ENCODE measurements at places on chromosomes 1 and 21. TPM values are rescaled to one million over a fixed set of nuclear protein-coding genes. Genes with fewer than 3 reads are reported as not detected.

Gene LHX8
- total RNA-seq = not detected

Gene VCAM1
- 0.07 TPM for total RNA-seq

- H3K4me1 ChIP-seq = no peaks in the 10 kb centered on the region
- H3K36me3 ChIP-seq = peaks cover 8% of the 10 kb centered on the region
- no peaks in the 10 kb centered on the region for H3K27me3 ChIP-seq
- DNase-seq = no peak
These were observed 397.8 kb upstream of the USP24 start for GRCh38 chr1:55612988-55613387.

- no peaks in the 10 kb centered on the region for H3K27me3 ChIP-seq
- no peak overlapping the region for H3K27ac ChIP-seq
- H3K4me1 ChIP-seq = no peaks in the 10 kb centered on the region
- H3K36me3 ChIP-seq = no peaks in the 10 kb centered on the region
These were observed 4.2 kb downstream of the SPOCD1 start for GRCh38 chr1:31811605-31812004.

DNA sequence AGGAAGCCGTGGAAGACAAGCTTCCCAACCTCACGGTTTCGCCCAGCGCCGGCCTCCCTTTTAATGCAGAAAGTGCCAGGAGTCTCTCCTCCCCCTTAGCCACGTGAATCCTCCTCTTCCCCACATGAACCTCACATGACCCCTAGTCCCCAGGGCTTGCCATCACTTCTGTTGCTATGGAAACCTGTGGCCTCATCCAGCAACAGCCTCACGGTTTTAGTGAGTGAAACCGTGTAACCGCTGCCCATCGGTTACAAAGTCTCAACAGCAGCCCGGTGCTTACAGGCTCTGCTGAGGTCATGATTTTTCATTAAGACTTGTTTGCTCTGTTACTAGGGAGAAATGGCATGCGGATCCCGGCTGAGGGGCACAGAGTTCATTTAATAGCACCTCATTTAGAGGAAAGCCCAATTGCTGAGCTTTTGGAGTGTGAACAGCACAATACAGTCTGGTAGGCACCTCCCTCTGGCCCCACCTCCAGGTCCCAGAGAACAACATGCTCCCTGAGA is 143.2 kb upstream of the BACE2 start:
- no peak overlapping the region for H3K4me3 ChIP-seq
- no peaks in the 10 kb centered on the region for H3K27me3 ChIP-seq
- H3K4me1 ChIP-seq = no peaks in the 10 kb centered on the region
- no peaks in the 10 kb centered on the region for H3K36me3 ChIP-seq
- H3K27ac ChIP-seq = no peak overlapping the region

DNA sequence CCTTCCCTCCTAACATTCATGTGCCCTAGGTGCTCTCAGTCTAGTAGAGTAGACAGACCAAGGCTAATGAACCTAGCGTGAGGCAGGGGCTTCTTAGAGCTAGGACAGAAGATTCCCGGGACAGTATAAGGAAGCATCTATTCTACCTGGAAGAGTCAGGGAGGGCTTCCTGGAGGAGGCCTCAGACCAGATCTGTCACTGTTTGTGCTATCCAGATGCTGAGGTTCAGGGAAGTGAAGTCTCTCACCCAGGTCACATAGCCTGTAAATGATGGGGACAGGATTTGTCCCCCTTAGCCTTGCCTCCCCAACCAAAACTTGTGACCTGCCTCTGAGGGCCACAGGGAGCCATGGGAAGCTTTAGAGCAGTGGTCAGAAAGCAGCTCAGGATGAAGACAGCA is 20.7 kb downstream of the ACTL8 start:
- no peaks in the 10 kb centered on the region for H3K27me3 ChIP-seq
- no peak overlapping the region for H3K27ac ChIP-seq
- DNase-seq = no peak
- no peaks in the 10 kb centered on the region for H3K4me1 ChIP-seq

DNA sequence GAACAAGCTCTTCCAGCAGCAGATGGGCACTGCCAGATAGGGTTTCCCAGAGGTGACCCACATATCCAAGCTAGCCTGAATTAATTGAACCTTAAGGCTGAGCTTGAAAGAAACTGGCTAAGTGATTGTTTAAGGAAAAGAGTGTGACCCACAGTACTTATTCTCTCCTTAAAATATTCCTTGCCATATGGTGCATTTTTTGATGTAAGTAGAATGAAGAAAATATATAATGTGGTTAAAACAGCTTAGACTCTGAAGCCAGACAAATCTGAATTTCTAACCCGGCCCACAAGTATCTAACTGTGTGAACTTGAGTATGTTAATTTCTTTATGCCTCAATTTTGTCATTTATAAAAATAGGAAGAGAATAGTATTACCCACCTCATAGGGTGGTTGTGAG is 4.9 kb downstream of the PPP1R8 start:
- H3K4me3 ChIP-seq = no peak overlapping the region
- peaks cover 58% of the 10 kb centered on the region for H3K36me3 ChIP-seq
- H3K27me3 ChIP-seq = no peaks in the 10 kb centered on the region
- no peaks in the 10 kb centered on the region for H3K4me1 ChIP-seq

DNA sequence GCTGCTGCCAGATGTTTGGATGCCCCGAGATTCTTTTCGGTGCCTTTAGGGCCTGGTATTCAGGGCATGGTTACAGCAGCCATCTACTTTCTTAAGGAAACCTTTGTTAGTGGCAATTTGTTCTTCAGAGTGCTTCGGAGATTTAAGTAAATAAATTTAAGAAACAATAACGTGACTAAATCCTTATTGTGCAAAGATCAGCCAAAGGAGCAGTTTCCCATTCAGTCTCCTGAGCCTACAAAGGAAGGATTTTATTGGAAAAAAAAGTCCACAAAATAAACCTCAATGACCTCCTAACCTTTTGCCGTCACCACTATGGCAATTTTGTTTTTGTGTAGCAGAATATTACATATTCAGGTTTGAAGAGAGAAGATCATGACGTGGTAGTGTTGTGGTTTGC is 231.1 kb downstream of the PBX1 start:
- no peak overlapping the region for H3K4me3 ChIP-seq
- H3K36me3 ChIP-seq = peaks cover 29% of the 10 kb centered on the region
- no peak for DNase-seq
- H3K27ac ChIP-seq = no peak overlapping the region

GRCh38 chr1:160431571-160431970 is 31.2 kb downstream of the VANGL2 start:
- no peaks in the 10 kb centered on the region for H3K4me1 ChIP-seq
- no peak for DNase-seq
- H3K27ac ChIP-seq = no peak overlapping the region
- no peak overlapping the region for H3K4me3 ChIP-seq
- H3K27me3 ChIP-seq = no peaks in the 10 kb centered on the region

- no peak overlapping the region for H3K27ac ChIP-seq
- no peaks in the 10 kb centered on the region for H3K36me3 ChIP-seq
- no peaks in the 10 kb centered on the region for H3K4me1 ChIP-seq
- DNase-seq = no peak
- H3K4me3 ChIP-seq = no peak overlapping the region
- H3K27me3 ChIP-seq = no peaks in the 10 kb centered on the region
These were observed 20.4 kb upstream of the SMAP2 start for GRCh38 chr1:40353082-40353481.

- no peaks in the 10 kb centered on the region for H3K4me1 ChIP-seq
- H3K27ac ChIP-seq = no peak overlapping the region
- peaks cover 31% of the 10 kb centered on the region for H3K36me3 ChIP-seq
- DNase-seq = no peak
- no peak overlapping the region for H3K4me3 ChIP-seq
These were observed 14.5 kb upstream of the TARS2 start for GRCh38 chr1:150472601-150473200.

- DNase-seq = no peak
- no peaks in the 10 kb centered on the region for H3K27me3 ChIP-seq
- peaks cover 6% of the 10 kb centered on the region for H3K4me1 ChIP-seq
- H3K4me3 ChIP-seq = no peak overlapping the region
- no peaks in the 10 kb centered on the region for H3K36me3 ChIP-seq
- no peak overlapping the region for H3K27ac ChIP-seq
These were observed 27.0 kb upstream of the ST6GALNAC5 start for GRCh38 chr1:76840278-76840677.
